Activated CD8-positive, alpha-beta memory T cell treated with anti-CD3 and anti-CD28 coated beads for 4 hours (primary cell): ENCODE measurements at places on chromosomes 5 and 9.

- DNase-seq: no peak
Measured at GRCh38 chr9:135909371-135909770, 2.0 kb upstream of the CAMSAP1 start.

DNA sequence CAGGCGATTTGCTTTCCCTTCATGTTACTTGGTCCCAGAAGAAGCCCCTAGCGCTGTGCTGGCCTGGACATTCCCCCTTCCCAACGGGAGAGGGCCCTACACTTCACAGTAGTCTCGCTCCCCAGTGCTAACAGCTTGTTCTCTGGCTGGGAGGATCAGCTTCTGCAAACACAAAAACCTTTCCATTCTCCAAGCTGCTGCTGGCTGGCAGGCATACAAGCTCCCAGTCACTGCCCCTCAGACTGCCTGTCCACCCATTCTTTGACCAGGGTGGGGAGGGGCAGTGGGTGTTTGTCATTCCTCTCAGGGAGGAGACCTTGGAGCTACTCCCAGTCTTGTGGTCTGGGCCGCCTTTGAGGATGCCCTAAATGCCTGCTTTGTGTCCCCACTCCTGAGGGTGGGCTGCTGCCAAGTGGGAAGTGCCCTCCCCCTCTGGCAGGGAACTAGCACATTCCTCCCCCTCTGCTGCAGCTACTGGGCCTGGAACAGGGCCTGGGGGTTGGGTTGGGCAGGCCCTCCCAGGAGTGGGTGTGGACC, 20.8 kb downstream of the ENHO start:
- no peak for DNase-seq

DNA sequence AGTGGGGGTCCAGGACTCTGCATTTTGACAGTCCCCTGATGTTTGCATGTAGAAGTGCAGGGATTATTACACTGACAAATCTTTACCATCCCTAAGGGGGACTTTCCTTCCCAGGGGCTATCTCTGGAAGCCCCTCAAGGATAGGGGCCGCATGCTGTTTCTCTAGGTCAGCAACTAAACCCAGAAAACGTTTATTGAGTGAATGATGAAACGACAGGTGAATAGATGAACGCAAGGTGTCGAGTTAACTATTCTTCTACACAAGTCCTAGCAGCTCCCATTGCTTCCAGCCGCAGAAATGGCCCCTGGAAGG, 281 bp upstream of the HSD17B4 start:
- DNase-seq: no peak

- no peak for DNase-seq
Measured at GRCh38 chr5:87751824-87752223, 339.1 kb upstream of the CCNH start.

DNA sequence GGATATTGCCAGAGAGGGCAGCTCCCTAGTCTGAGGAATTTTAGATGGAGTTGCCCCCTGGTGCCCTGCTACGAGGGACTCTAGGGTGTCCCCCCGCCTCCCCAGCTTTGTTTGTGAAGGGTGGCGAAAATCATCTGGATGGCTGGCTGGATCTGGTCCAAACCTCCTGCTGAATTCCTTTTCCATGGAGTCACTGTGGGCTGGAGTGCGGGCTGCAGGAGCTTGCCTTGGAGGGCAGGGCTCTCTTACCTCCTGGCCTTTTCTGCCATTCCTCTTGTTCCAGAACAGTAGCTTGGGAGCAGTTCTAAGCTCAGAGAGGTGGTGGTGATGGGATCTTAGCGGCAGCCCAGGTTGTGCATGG, 2.1 kb downstream of the SYNPO start:
- DNase-seq: no peak

GRCh38 chr9:101579711-101580545, 14.8 kb downstream of the PPP3R2 start:
- DNase-seq: no peak
